Left lung (tissue), 14 donors: ENCODE measurements at places on chromosomes 2 and 18. TPM values are rescaled to one million over a fixed set of nuclear protein-coding genes. Genes with fewer than 3 reads are reported as not detected.

GRCh38 chr2:111535404-111535803, 348.6 kb downstream of the ANAPC1 start:
- no peaks in the 10 kb centered on the region for H3K27me3 ChIP-seq
- H3K36me3 ChIP-seq: no peaks in the 10 kb centered on the region
- H3K4me3 ChIP-seq: no peak overlapping the region
- no peak for DNase-seq
- H3K4me1 ChIP-seq: peaks cover 8% of the 10 kb centered on the region

The CXCR1 gene
- polyA plus RNA-seq: 0.07 TPM

GRCh38 chr2:145617906-145618305, 1098.0 kb upstream of the ZEB2 start:
- no peaks in the 10 kb centered on the region for H3K4me1 ChIP-seq
- H3K27ac ChIP-seq: no peak overlapping the region
- no peaks in the 10 kb centered on the region for H3K36me3 ChIP-seq
- no peaks in the 10 kb centered on the region for H3K27me3 ChIP-seq
- H3K4me3 ChIP-seq: no peak overlapping the region

GRCh38 chr2:190320696-190321095, 1.1 kb upstream of the HIBCH start:
- H3K36me3 ChIP-seq: no peaks in the 10 kb centered on the region
- H3K4me1 ChIP-seq: peaks cover 29% of the 10 kb centered on the region
- H3K27me3 ChIP-seq: no peaks in the 10 kb centered on the region
- no peak for DNase-seq

GRCh38 chr2:196268025-196268424, 96.6 kb upstream of the STK17B start:
- H3K27ac ChIP-seq: no peak overlapping the region
- no peaks in the 10 kb centered on the region for H3K27me3 ChIP-seq
- H3K36me3 ChIP-seq: no peaks in the 10 kb centered on the region
- H3K4me3 ChIP-seq: no peak overlapping the region
- no peak for DNase-seq

DNA sequence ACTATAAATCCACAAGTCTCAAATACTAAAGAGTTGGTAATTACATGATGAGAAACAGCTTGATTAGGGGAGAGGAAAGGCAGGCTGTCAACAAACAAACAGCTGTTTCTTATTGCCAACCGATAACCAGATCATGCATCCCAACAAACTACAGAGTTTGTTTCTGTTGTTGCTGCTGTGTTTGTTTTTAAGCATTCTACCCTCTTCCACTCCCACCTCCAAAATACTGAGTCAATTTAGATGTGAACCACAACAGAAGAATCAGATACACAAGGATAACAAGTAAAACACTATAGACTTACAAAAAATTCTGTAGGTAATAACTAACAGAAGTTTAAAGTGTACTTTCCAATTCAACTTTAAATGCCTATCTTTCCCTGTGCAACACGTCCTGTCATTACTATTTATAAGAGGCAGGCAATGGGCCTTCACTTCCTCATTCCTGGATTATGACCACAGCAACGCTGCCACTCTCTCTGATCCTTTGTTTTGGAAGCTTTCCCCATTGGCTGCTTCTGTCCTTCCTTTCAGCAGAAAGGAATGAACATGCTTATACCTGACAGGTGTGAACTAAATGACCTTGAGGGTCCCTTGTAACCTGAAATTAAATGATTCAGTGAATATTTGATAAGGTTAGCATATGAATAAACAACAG, 152.0 kb downstream of the SRBD1 start:
- DNase-seq: no peak
- H3K27ac ChIP-seq: no peak overlapping the region
- H3K36me3 ChIP-seq: no peaks in the 10 kb centered on the region
- H3K27me3 ChIP-seq: no peaks in the 10 kb centered on the region

The CYP20A1 gene
- polyA plus RNA-seq: 22.0 TPM

- H3K36me3 ChIP-seq: no peaks in the 10 kb centered on the region
- no peak overlapping the region for H3K4me3 ChIP-seq
- H3K27me3 ChIP-seq: no peaks in the 10 kb centered on the region
- peak; percentile 40 for DNase-seq
These were observed 122.9 kb upstream of the SOX11 start for GRCh38 chr2:5569256-5569655.

GRCh38 chr2:139259422-139260051, 479.3 kb upstream of the NXPH2 start:
- H3K36me3 ChIP-seq: no peaks in the 10 kb centered on the region
- H3K4me3 ChIP-seq: no peak overlapping the region
- no peaks in the 10 kb centered on the region for H3K27me3 ChIP-seq
- no peak for DNase-seq
- H3K4me1 ChIP-seq: no peaks in the 10 kb centered on the region

The MYOM1 gene
- 2.0 TPM for polyA plus RNA-seq

DNA sequence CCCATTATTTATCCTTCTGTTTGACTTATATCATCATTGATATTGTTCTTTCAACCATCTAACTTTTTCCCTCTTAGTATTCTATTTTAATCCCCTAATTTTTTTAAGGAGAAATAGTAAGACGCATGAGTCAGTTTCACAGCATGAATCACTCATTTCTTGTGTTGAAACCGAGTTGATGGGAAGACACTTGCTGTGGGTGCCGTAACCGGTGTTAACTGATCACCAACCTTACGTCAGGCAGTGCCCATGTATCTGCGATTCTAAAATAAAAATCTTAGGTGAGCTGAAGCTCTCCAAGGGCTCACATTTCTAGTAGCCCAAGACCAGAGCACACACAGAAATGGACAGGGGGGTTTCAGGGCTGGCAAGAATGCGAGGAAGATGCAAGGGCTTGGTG, 348.1 kb downstream of the GALR1 start:
- no peak for DNase-seq
- H3K27ac ChIP-seq: no peak overlapping the region

DNA sequence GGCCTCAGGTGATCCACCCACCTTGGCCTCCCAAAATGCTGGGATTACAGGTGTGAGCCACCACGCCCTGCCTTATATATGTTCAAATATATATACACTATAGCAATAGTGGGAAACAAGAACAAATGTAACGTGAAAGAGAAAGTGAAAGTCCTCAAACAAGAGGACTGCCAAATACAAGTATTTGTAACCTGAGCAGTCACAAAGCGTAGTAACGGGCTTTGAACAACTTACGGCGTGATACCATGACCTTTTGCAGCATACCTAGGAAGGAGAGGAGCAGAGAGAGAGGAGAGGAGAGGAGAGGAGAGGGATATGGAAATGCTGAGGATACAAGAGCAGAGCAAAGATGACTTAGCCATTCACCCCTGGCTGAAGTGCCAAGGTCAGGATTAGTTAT, 113.8 kb upstream of the RGPD4 start:
- no peak for DNase-seq
- H3K4me1 ChIP-seq: no peaks in the 10 kb centered on the region
- no peaks in the 10 kb centered on the region for H3K36me3 ChIP-seq
- no peak overlapping the region for H3K27ac ChIP-seq
- no peaks in the 10 kb centered on the region for H3K27me3 ChIP-seq

The TXNDC2 gene
- 0.08 TPM for polyA plus RNA-seq

DNA sequence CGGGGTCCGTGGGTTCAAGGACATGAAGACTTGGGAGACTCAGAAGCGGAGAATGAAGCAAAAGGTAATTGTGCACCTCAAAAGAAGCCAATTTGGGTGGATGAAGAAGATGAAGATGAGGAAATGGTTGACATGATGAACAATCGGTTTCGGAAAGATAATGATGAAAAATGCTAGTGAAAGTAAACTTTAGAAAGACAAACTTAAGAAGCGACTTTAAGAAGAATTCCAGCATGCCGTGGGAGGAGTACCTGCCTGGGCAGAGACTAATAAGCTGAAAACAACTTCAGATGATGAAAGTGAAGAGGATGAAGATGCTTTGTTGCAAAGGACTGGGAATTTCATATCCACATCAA, 43.5 kb downstream of the PSTPIP2 start:
- H3K4me1 ChIP-seq: peaks cover 26% of the 10 kb centered on the region
- H3K27ac ChIP-seq: peak overlapping the region; percentile 77
- DNase-seq: no peak
- H3K36me3 ChIP-seq: no peaks in the 10 kb centered on the region
- H3K4me3 ChIP-seq: peak overlapping the region; percentile 39

The GCG gene
- polyA plus RNA-seq: 0.15 TPM

DNA sequence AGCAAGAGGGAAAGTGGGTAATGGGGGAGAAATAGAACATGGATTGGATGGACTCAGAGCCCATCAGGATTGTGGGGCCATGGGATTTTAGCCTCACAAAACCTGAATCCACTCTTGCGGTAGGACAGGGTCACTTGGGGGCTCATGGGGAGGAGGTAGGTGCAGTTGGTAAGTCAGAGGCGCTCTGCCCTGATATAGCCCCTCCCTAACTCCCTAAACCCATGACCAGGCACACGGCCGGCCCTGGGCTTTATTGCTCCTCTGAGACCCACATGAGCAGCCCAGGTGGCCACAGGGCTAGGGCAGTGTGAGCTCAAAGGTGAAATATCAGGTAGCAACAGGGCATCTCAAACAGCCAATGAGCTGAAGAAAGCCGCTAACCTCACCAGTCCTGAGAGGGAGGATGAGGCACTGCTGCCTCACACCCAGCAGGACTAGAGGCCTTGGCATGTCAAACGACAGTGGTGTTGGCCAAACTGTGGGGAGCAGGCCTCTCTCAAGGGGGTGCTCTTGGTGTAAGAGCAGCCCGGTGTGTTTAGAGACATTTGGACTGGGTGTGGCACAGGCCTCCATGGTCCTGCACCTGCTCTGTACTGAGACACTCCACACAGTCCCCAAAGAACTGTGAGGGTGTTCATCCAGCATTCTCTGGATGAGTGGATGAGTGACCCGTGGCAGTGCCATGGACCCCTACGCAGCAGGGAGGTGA, 90.8 kb upstream of the HS6ST1 start:
- DNase-seq: no peak
- H3K27ac ChIP-seq: no peak overlapping the region
- H3K36me3 ChIP-seq: no peaks in the 10 kb centered on the region
- no peaks in the 10 kb centered on the region for H3K4me1 ChIP-seq
- no peaks in the 10 kb centered on the region for H3K27me3 ChIP-seq
- no peak overlapping the region for H3K4me3 ChIP-seq

DNA sequence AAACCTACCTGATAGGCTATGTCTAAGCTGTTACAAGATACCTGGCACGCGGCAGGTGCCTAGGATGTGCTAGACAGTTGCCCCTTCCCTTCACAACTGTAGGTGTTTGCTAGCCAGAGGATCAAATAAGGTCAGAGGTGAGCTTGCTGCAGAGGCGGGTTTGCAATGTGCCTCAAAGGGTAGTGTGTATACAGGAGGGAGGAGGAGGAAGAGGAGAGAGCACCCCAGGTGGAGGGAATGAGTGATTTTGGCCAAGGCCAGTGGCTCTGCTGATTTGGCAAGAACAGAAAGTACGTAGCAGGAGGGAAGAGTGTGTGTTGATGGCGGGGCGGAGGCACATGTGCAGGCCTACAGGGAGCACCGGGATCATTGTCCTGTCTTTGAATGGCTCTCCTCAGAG, 236.5 kb downstream of the HAUS1 start:
- DNase-seq: no peak
- H3K36me3 ChIP-seq: no peaks in the 10 kb centered on the region
- H3K4me1 ChIP-seq: peaks cover 36% of the 10 kb centered on the region

DNA sequence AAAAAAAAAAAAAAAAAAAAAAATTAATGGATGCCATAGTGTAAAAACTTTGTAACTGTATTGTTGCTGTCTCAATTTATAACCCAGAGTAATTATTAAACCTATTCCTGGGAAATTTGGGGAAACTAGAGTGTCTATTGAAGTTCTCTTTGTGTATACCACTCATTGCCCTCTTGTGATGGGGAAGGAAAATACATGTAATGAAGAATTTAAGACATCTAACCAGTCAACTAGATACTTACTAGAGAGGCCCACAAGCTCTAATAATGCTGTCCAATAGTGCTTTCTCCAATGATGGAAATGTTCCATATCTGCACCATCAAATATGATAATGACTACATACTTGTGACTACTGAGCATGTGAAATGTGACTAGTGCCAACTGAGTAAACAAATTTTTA, 168.5 kb upstream of the SLC39A10 start:
- no peaks in the 10 kb centered on the region for H3K4me1 ChIP-seq
- DNase-seq: no peak
- H3K27ac ChIP-seq: no peak overlapping the region
- no peaks in the 10 kb centered on the region for H3K27me3 ChIP-seq

GRCh38 chr18:49886891-49887764, 73.8 kb upstream of the ACAA2 start:
- no peak overlapping the region for H3K27ac ChIP-seq
- H3K4me1 ChIP-seq: no peaks in the 10 kb centered on the region
- H3K4me3 ChIP-seq: no peak overlapping the region
- H3K36me3 ChIP-seq: no peaks in the 10 kb centered on the region
- no peak for DNase-seq

GRCh38 chr2:102155703-102156515, 13.4 kb downstream of the IL1R1 start:
- H3K27ac ChIP-seq: peak overlapping the region; percentile 75
- peak; percentile 90 for DNase-seq
- H3K27me3 ChIP-seq: no peaks in the 10 kb centered on the region
- H3K36me3 ChIP-seq: peaks cover 81% of the 10 kb centered on the region
- peaks cover 9% of the 10 kb centered on the region for H3K4me1 ChIP-seq

- H3K36me3 ChIP-seq: no peaks in the 10 kb centered on the region
- no peak overlapping the region for H3K4me3 ChIP-seq
- H3K4me1 ChIP-seq: no peaks in the 10 kb centered on the region
- DNase-seq: no peak
These were observed 204.4 kb upstream of the RASGRP3 start for GRCh38 chr2:33272001-33272400.

The IL18R1 gene
- 3.8 TPM for polyA plus RNA-seq

- H3K27ac ChIP-seq: no peak overlapping the region
- H3K36me3 ChIP-seq: no peaks in the 10 kb centered on the region
- DNase-seq: no peak
- no peaks in the 10 kb centered on the region for H3K27me3 ChIP-seq
- no peak overlapping the region for H3K4me3 ChIP-seq
- H3K4me1 ChIP-seq: no peaks in the 10 kb centered on the region
These were observed 270.5 kb upstream of the CDH19 start for GRCh38 chr18:66874375-66874774.

DNA sequence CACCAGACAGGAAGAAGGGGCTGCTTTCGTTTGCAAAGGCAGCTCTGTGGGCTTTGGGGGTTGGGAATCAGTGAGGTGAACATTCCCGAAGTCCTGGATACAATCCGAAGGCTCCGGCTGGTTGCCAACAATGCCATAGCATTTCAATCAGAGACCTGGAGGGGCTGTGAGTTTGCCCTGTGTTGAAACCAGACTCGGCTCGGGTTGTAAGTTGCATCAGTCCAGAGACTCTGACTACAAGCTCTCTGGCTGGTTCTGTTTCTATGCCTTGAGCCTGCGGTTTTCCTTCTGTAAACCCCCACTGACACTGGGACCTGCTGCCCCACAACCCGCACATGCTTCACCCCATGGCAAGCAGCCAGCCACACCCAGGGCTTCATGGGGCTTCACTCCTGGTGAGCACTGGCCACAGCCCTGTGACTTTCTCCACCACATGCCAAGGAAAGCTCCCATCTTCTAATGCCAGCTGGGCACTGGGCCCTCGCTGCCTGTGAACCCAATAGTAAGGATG, 85.7 kb upstream of the ODC1 start:
- H3K36me3 ChIP-seq: no peaks in the 10 kb centered on the region
- no peaks in the 10 kb centered on the region for H3K27me3 ChIP-seq
- H3K27ac ChIP-seq: no peak overlapping the region
- DNase-seq: no peak
- no peak overlapping the region for H3K4me3 ChIP-seq

GRCh38 chr18:76988031-76988826, 144.4 kb downstream of the MBP start:
- peak overlapping the region; percentile 39 for H3K27ac ChIP-seq
- no peaks in the 10 kb centered on the region for H3K36me3 ChIP-seq
- no peaks in the 10 kb centered on the region for H3K4me1 ChIP-seq
